Activated T-cell treated with anti-CD3 and anti-CD28 coated beads for 24 hours (primary cell): ENCODE measurements at places on chromosomes 2 and 18.

DNA sequence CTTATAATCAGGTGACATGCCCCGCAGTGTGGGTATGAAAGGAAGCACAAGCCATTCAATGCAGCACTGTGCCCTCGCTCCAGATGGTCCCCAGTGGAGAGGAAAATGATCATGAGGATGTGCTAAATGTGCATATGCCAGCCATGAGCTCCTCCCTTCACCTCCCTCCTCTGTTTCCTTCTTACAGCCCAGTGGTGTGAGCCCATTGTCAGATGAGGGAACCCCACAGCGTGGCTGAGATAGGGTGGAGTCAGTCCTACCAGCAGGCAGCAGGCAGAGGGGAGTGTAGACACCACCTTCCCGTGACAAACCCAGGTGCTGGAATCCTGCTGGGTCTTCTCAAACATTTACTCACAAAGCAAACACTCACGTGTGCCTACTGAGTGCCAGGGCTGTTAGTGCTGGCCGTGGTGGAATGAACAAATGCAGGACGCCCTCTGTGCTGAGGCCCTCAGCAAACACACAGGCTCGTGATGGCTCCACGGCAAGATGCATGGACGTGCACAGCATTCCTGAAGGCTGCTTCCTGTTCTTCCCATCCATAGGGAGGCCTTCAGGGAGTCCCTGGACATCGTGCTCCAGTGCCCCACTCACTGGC, 181.7 kb upstream of the TPO start:
- DNase-seq = no peak

DNA sequence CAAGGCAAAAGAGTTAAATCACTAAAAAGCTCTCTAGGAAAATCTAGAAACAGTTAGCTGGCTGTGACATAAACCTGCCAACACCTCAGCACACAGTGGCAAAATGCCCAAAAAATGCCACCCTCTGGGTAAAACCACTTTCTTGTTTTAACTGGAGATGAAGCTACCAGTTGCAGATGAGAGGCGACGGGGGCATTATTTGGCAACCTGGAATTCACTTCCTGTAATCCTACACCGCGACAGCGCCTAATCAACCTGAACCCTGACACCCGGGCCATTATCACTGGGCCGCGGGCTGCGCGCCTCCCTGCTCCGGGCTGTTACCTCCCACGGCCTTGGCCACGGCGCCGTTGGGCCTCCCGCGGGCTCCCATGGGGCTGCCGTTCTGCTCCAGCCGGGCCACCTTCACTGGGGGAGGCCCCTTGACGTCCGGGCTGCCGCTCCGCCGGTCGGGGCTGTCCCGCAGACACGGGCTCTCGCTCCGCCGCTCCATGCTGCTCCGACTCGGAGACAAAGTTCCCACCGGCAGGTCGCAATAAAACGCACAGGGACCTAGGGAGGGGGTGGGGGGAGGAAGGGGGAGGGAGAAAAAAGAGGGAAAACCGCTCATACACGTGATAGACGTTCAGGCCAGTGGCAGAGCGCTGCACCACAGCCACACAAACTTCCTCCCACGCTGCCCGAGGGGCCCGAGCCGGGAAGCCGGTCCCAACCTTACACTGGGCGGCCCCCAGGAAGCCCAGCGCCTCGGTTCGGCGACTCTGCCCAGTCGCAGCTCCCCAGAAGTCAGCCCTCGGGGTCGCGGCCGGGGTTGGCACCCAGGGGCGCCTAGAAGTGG, 2.0 kb downstream of the SATB2 start:
- no peak for DNase-seq

DNA sequence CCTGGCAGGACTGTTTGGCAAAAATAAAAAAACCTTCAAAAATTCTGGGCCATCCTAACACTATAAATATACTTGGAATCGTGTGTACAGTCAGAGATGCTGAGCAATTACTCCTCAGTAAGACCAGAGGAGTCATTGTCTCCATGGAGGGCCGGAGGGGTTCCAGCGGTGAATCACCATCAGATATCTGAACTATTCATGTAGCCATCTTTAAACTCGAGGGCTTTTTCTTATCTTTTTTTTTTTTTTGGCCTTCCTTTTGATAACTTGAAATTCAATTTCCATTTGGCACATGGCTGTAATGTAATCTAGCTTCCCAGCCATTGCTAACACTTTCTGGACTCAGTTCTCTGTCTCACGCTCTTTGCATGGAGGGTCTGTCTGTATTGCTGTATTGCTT, 7.4 kb upstream of the FHL2 start:
- DNase-seq = no peak

- no peak for DNase-seq
Measured at GRCh38 chr18:33275843-33276242, 164.7 kb downstream of the CCDC178 start.

- peak; percentile 51 for DNase-seq
Measured at GRCh38 chr2:84880645-84881521, at the start of gene TRABD2A. Gene TRABD2A, minus strand, starts transcription at chr2:84881084. Its CDS starts 45 bp downstream, at chr2:84881039.

DNA sequence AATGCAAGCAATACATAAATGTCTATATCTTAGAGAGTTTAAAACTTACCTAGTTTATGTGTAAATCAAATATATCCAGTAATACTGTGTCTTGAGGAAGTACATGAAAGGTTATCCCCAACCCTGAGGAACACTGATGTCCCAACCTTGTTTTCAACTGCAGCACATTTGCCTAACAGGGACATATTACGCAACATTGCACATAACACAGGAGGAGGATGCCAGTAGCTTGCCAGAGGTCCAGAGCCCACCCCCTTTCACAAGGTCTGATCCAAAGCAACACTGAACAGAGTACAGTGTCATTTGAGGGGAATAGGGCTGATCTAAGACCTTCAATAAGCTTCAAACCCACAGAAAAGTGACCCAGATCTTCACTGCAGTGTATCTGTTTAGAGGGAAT, 678.5 kb downstream of the ARHGAP15 start:
- DNase-seq = no peak

- DNase-seq = no peak
Measured at GRCh38 chr18:25345081-25345866, 6.7 kb downstream of the ZNF521 start.

- DNase-seq = no peak
Measured at GRCh38 chr2:219116776-219117646, 43.6 kb downstream of the NHEJ1 start.

DNA sequence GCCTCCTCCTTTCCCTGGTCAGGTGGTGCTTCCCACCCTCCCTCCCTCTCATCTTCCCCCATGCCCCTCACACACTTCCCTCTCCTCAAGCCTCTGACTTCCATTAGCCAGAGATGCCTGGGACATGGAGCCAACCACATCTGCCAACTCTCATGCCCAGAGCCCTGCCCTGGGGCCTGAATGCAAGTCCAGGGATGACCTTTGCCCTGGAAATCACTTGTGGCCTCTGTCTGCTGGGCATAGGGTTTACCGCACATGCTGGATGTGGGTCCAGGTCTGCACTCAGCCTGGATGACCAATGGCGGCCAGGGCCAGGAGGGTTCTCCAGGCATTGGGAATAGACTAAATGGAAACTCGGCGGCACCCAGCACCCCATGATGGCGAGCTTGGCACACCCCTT, 98.9 kb downstream of the SEPTIN10 start:
- no peak for DNase-seq

DNA sequence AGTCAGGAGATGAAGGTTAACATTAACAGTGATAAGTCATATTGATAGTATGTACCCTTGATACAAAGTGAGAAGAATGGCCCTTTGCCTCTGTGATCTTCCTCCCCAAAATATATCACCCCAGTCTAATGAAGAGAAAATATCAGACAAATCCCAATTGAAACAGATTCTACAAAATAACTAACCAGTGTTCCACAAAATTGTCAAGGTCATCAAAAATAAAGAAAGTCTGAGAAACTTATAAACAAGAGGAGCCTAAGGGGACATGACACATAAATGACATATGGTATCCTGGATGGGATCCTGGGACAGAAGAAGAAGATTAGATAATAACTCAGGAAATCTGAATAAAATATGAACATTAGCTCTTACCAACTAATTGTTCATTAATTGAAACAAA, 398.4 kb downstream of the DSC3 start:
- no peak for DNase-seq

DNA sequence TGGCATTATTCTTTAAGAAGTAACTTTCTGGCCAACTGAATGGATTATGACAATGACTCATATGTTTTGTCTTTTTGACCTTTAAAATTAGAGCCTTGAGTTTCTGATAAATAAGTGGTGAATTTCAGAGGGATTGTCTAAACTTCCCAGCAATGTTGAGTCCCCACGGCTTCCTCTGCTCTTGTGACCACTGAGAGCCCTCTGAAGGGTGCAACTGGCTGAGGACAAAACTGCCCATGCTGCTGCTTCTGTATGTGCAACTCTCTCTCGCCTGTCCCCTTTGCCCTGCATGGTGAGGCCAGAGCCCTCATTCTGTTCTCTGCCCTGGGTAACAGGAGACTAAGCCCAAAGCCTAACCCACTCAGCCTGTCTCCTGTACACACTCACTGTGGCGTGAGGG, 52.7 kb upstream of the SLC14A1 start:
- DNase-seq = no peak

- no peak for DNase-seq
Measured at GRCh38 chr2:144886862-144887261, 366.9 kb upstream of the ZEB2 start.

DNA sequence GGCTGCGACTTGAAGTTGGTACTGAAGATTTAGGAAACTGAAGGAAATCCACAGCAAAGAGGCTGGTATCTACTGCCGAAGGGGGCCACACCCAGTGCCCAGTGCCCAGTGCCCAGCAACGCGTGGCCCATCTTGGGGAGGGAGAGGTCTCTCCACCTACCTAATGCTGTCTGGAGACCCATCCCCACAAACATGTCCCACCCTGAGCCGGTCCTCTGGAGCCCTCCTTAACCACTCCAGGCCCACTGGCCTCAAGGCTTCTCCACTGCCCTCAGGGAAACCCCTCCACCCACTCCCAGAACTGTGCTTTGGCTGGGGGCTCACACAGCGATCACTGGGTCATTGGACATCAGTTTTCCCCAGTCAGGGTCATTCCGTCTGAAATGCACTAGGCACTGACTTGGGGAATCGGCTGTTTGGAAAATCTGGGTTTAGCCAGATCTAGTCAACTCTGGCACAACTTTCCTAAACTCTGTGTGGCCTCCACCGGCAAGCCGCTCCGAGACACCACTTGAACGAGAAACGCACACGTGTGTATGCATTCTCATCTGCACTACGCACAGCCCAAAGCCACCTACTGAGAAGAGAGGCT, 20.1 kb downstream of the GPR55 start:
- DNase-seq = no peak

- DNase-seq = no peak
Measured at GRCh38 chr2:217941339-217941738, 61.5 kb downstream of the TNS1 start.

- no peak for DNase-seq
Measured at GRCh38 chr2:138238908-138239307, 262.7 kb upstream of the SPOPL start.

DNA sequence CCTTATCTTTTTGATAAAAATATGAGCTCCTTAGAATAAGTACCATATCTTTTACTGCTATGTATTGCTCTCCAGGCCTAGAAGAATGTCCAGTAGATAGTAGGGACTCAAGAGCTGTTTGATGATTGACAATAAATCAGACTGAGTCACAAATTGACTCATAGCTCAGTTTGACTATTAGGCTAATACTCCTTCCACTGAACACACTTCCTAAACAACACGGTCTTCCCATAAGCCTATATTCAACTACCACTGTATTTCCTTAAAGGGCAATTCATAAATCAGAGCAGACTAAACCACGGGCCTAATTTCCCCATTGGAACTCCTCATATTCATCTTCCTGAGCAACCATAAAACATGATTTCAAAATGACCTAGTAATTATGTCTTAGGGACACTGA, 258.5 kb downstream of the ALK start:
- no peak for DNase-seq

DNA sequence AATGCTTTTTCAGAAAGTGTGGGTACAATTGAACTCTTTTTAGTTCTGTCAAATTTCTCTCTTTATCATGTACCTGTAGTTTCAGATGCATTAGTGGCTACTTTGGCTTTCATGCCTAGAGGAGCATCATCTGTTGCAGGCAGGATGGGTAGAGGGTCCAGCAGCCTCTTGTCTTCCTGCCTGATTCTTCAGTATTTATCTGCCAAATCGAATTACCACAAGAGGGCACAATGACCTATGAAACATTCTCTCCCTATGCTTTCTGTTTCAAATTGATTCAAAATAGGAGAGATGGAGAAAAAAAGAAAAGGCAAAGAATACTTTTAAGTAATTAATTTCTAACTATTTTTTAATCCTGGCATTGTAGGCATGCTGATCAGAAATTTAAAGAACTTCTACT, 477.2 kb downstream of the TRIB2 start:
- DNase-seq = no peak

DNA sequence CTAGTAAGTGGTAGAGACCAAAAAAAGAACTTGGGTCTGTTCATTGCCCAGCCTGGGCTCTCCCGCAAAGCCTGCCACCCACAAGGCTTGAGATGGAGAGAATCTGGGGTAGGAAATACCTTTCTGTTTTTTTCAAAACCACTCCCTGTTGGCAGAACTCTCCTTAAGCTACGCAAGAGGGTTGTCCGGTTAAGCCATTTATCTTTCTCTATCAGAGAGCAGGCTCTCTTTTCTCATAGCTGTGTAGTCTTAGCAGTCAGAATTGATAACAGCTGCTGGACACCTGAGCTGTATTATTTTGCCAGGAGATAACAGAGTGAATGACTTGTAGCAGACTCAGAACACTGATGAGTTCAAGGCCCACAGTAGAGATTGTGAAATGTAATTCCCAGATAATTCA, 1088.1 kb downstream of the TSN start:
- DNase-seq = no peak

DNA sequence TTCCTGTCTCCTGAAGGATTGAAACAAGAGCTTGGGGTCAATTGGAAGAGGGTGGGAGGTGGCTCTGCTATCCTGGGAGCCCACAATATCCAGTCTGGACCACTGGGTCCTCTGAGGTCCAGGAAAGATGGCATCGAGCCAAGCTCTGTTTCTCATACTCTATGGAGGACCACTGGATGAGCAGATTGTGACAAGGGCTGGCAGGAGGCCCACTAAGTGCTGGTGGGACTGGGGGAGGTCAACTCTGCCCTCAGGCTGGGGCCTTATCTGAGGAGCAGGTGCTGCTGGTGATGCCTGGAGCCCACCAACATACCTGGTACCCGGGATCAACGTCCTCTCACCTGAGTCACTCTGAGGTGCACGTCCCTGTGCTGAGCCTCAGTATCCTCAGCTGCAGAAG, 142.4 kb downstream of the NDUFA10 start:
- no peak for DNase-seq

DNA sequence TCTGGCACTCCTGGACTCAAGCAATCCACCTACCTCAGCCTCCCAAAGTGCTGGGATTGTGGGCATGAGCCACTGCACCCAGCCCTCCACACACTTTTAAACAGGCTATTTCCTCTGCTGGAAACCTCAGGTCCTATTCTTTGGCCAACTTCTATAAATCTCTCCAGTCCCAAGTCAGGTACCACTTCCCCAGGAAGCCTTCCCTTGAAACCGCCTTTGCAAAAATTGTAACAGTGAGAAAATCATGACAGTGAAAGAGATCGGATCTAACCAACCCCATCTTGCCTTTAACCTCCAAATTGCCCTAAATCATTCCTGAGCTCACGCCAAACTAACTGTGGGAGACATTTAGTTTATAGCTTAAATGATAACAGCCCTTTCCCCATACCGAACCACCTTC, 67.3 kb upstream of the CABLES1 start:
- no peak for DNase-seq
